ENCODE measurements at places on chromosomes 2 and 18.
A peak's percentile ranks its signal among the peaks of the same experiment; 100 is the strongest.

GRCh38 chr2:160836755-160837154 is 323.5 kb upstream of the TANK start:
- no peak for DNase-seq

DNA sequence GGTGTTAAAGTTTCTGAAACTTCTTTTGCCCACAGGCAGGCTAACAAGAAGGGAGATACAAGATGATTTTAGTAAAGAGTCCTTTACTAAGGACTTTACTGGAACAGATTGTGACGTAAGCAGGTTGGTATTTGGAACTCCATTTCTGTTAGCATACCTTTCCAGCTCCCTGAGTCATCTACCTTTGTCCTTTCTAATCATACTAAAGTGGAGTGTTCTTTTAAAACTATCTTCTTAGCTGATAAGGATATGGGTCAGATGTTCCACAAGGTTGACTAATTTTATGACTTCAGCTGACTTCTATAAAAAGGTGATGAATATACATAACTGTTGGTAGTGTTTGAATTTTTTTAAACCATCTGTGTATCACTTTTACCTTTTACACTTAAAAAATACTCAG is 21.1 kb downstream of the UGP2 start:
- no peak for DNase-seq

GRCh38 chr2:96669539-96670215 is 27.1 kb downstream of the FER1L5 start:
- DNase-seq: no peak

DNA sequence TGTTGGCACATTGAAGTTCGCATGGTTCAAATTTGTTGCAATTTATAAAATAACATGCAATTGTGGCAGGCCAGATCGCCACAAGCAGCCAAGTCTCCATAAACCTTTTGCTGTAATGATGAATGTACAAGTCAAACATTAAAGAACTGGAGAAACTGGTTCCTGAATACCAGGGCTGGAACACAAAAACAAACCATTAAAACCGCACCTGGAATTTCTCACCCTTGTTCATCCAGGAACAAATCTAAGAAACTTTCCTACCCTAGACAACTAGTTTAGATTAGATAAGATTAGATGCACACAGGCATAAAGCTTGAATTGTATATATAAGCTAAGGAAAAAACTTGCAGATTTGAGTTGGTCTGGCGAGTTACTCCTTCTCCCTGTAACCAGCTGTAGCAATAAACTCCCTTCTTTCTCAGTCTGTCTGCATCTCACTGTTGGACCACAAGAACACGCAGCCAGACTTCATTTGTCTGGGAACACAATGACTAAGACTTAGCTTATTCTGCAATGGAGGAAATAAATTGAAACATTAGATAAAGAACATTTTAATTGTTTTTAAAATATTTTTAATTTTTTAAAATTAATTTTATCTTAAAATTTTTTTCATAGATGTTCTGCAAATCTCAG is 1835.5 kb upstream of the LRRTM1 start:
- no peak for DNase-seq

DNA sequence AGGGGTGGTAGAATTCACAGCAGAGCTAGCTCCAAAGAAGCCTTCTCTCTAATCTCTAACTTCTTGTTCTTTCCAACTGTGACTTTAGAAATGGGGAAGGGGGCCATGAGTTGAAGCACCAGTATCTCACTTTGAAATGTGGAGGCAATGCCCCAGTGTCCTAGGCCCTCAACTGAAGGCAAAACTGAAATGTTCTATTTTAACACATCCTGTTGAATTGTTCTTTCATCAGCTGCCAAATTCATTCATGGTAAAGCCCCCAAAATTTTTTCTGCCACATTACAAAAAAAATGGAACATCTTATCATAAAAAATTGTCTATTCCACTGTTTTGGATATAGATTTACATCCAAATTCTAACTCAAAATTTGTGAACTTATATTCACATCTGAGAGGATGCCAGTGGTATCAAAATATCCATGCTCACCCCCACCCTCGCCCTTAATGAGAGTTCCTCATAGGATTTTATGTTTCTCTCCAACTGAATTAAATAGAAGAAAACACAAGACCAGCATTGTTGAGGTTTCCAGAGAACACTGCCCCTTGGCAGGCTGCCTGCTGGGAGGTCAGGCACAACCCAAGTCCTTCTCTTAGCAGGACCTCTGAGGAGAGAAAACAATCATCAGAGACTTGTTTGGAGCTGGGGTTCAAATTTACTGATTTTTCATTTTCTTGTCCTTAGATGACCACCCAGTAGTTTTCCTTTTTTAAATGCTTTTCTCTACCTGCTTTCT is 147.4 kb upstream of the PGAP1 start:
- no peak for DNase-seq

DNA sequence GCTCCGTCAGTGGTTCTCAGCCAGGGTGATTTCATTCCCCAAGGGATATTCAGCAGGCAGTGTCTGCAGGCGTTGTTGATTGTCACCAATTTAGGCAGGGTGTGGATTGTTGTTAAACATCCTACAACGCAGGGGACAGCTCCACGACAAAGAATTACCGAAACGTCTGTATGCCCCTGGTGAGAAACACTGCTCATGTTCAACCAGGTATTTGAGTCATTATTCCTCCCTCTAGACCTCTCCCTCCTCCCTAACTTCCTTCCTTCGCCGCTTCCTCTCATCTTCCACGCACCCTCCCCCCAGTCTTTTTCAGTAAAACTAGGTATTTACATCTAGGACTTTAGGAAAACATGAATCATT is 50.8 kb downstream of the NCK2 start:
- DNase-seq: no peak

GRCh38 chr2:211823886-211824479 is 714.6 kb downstream of the ERBB4 start:
- DNase-seq: no peak

DNA sequence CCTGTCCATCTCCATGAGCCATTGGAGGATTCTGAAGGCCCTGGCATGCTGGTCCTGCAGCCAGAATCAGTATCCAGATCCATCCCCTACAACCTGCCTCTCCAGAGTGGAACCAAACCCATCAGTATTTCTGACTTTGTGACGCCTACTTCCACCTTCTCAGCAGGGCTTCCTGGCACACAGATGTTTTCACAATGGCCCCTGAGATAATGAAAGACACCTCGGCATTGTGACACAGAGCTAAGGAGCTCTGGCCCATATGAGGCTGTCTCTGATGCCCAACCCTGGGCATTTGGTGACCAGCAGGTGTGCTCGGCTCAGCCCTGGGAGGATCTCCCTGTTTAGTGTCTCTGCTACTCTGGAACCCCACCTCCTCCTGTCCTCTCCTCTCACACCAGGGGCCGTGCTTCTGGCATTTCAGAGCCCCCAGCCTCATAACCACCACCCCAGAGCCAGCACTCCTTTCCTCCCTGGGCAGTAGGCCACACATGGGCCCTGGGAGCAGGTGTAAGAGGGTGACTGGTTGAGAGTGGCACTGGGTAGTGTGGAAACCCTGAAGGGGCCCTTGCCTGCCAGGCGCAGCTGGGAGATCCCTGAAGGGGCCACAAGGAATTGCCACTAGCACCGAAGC is 38.2 kb downstream of the FOSL2 start:
- DNase-seq: no peak

GRCh38 chr2:53989210-53989862 is 18.5 kb upstream of the PSME4 start:
- DNase-seq: no peak

DNA sequence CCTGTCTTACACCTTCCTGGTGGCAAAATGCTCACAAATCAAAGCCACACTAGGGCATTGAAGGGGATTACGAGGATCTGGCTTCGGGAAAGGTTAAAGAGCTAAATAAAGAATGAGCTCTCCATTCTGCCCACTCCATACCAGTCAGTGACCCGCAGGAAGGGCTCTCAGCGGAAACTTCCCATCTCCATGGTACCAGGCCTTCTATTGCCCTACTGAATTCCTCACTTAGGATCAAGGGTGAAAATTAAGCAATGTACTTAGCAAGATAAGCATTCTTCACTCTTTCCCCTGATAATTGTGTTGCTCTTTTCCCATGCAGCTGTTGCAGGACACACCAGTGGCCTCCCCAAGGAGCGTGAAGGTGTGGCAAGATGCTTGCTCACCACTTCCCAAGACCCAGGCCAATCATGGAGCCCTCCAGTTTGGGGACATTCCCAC is 75.6 kb upstream of the TTC39C start:
- DNase-seq: no peak

DNA sequence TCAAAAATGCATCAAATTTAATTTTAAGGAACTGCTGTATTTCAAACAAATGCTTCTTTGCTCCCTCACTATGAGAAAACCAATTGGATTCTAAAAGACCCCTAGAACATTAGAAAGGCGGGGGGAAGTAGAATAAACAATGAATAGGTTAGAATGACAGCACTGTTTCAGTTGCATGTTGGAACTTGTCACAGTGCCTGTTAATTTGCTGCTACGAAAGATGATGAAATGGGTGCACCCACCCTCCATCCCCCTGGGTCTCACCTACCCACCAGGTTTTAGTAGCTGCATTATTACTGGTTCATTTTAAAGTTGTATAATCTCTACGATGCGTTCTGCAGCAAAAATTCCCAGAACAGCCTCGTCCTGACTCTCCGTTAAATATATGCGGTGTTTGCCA is 193.0 kb upstream of the COPS8 start:
- DNase-seq: no peak

- DNase-seq: no peak
Observed at GRCh38 chr2:138209009-138209408, 244.7 kb downstream of the HNMT start.

- peak; percentile 11 for DNase-seq
Observed at GRCh38 chr18:74597034-74597661, 522 bp upstream of the ZNF407 start.

DNA sequence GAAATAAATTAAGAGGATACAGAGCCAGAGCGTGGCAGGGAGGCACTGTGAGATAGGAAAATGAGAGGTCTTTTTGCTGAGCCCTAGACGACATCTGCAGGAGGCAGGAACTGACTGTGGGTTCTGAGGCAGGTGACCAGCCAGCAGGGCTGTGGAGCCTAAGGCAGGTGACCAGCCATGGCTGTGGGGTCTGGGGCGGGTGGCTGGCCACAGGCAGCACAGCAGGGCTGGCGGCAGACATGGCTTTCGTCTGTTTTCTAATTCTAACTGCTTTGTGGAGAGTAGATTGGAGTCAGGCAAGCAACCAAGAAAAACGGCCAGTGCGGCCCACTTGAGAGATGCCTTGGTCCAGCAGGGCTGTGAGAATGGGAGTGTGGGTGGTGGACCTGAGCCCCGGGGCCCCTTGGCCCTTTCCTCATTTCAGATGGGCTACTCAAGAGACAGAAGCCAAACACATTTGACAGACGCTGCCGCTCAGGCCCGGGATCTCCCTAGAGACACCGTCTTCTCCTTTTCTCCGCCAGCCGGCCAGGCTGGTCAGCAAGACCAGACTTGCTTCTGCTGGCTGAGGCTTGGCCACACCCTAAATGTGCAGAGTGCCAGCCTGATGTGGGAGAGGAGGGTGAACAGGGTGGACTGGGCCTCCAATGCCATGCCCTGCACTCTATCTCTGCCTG is 19.7 kb upstream of the GNAL start:
- no peak for DNase-seq

- DNase-seq: no peak
Observed at GRCh38 chr2:237883951-237884446, 24.6 kb downstream of the RAMP1 start.

GRCh38 chr18:23204589-23205235 is 69.4 kb downstream of the CABLES1 start:
- no peak for DNase-seq

GRCh38 chr2:69456950-69457445 is 19.8 kb upstream of the NFU1 start:
- no peak for DNase-seq

GRCh38 chr18:23716966-23717365 is 27.7 kb downstream of the LAMA3 start:
- DNase-seq: no peak

- no peak for DNase-seq
Observed at GRCh38 chr18:55228707-55229106, 269.4 kb upstream of the CCDC68 start.

- no peak for DNase-seq
Observed at GRCh38 chr2:105801961-105802360, 57.2 kb downstream of the NCK2 start.

DNA sequence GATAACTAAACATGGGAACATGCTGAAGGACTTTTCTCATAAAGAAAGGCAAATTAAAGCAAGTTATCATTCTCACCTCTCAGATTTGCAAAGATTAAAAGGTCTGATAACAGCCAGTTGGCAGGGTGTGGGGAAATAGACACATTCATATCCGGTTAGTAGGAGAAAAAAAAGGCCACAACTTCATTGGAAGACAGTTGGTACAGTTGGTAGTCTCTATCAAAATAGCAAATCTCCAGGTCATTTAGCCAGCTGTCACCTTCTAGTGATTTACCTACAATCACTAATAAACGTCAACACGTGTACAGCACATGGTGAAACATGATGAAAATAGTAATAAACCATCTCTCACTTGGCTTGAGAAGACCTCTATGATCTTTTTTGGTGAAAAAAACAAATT is 16.6 kb downstream of the INPP5D start:
- DNase-seq: no peak

- DNase-seq: no peak
Observed at GRCh38 chr2:197054437-197054836, 127.9 kb upstream of the PGAP1 start.

- DNase-seq: no peak
Observed at GRCh38 chr2:137729305-137729704, 235.0 kb upstream of the HNMT start.

DNA sequence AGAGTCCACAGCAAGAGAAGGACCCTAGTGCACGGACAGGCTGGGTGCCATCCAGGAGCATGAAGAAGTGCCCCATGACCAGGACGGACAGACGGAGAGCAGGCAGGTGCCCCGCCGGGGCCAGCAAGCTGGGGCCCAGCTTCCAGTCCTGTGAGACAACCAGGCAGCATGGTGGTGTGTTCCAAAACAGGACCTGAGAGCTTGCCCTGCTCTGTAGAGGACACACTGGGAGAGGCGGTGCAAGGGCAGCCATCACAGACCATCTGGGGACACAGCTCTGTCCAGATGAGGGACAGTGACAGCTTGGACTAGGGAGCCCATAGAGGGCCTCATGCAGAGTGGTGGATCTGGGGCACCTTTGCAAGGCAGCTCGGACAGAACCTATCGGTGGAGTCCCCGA is 279.8 kb downstream of the EIPR1 start:
- no peak for DNase-seq

DNA sequence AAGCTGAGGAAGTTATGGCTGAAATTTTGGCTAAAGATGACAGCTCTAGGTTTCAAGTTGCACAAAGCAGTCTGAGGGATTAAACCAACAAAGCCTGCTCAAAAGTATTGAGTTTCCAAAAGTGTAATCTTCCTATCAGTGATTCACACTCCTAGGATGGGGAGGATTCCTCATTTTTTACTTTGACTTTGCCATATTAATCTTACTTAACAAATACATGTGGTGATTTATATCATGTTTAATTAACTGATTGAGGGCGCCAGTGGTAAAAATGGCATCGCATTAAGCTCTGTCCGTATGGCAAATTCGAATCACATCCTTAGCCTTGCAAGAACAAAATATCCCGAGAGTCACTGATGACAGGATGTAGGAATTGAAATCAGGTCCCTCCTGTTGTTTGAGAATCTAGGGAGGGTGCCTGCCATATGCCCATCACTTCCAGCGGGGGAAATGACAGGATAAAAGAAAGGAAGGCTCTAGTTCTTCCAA is 78.1 kb upstream of the ETAA1 start:
- no peak for DNase-seq
